ENCODE measurements at places on chromosomes 2 and 18. TPM values are rescaled to one million over a fixed set of nuclear protein-coding genes. Genes with fewer than 3 reads are reported as not detected.

ADCYAP1 gene
- polyA plus RNA-seq, result 0.14 TPM

LRRC30 gene
- not detected for polyA plus RNA-seq

REG1B gene
- polyA plus RNA-seq, result not detected

TNS1 gene
- 1.5 TPM for polyA plus RNA-seq

PSD4 gene
- 0.93 TPM for polyA plus RNA-seq

MBOAT2 gene
- polyA plus RNA-seq, result 10.7 TPM

CNRIP1 gene
- 5.0 TPM for polyA plus RNA-seq

SCTR gene
- 0.61 TPM for polyA plus RNA-seq

STAT4 gene
- polyA plus RNA-seq, result 0.36 TPM

LYG1 gene
- polyA plus RNA-seq, result 0.68 TPM

ZNF24 gene
- 12.5 TPM for polyA plus RNA-seq

SLC40A1 gene
- 0.03 TPM for polyA plus RNA-seq

MC2R gene
- not detected for polyA plus RNA-seq

RGPD8 gene
- polyA plus RNA-seq, result 0.72 TPM

KCNG2 gene
- polyA plus RNA-seq, result 0.71 TPM

SLC35F6 gene
- 12.9 TPM for polyA plus RNA-seq

FMNL2 gene
- 8.9 TPM for polyA plus RNA-seq

EFR3B gene
- polyA plus RNA-seq, result 3.4 TPM

SPEG gene
- 37.1 TPM for polyA plus RNA-seq

HOXD12 gene
- polyA plus RNA-seq, result not detected

SERPINB10 gene
- polyA plus RNA-seq, result not detected

TMEM178A gene
- polyA plus RNA-seq, result 11.2 TPM

HOXD13 gene
- not detected for polyA plus RNA-seq

NEB gene
- polyA plus RNA-seq, result 1.5 TPM

ABCG8 gene
- not detected for polyA plus RNA-seq

HS6ST1 gene
- 37.4 TPM for polyA plus RNA-seq

CKAP2L gene
- 1.6 TPM for polyA plus RNA-seq

CD302 gene
- 0.79 TPM for polyA plus RNA-seq

LYPD1 gene
- polyA plus RNA-seq, result 3.4 TPM

PARD3B gene
- 0.97 TPM for polyA plus RNA-seq

C2orf66 gene
- polyA plus RNA-seq, result not detected

MRO gene
- polyA plus RNA-seq, result 0.65 TPM

TXNDC2 gene
- polyA plus RNA-seq, result 0.11 TPM
